ENCODE measurements at places on chromosomes 6 and 20.

- DNase-seq = no peak
Measured at GRCh38 chr6:157527471-157527907, 146.5 kb downstream of the ZDHHC14 start.

- no peak for DNase-seq
Measured at GRCh38 chr6:1044040-1044836, 267.7 kb upstream of the FOXQ1 start.

DNA sequence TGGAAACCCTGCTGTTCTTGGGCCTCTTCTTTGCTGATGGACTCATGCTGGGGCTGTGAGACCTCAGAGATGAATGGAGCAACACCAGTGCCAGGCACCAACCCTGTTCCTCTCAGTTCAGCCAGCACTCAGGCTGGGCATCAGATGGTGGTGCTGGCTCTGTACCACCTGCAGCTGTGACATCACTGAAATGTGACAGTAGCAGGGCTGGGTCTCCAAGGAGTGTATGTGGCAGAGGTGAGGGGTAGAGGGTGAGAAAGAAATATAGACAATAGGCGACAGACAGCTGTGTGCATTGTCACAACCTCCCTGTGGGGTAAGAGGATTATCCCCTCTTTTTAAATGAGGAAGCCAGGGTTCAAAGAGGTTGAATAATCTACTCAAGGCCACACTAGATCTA lies at the start of gene TP53TG5:
TSS of gene TP53TG5 (minus strand) at position 135 of the 400 bp plus-strand sequence. CDS start at position 46, 89 bp downstream.
- no peak for DNase-seq

GRCh38 chr6:16060039-16060438 lies 68.8 kb upstream of the MYLIP start:
- no peak for DNase-seq

GRCh38 chr6:142679907-142680700 lies 264.9 kb downstream of the HIVEP2 start:
- no peak for DNase-seq
